Trophoblast cell (in vitro differentiated cells and primary cell): ENCODE measurements at places on chromosomes 7 and 10.

DNA sequence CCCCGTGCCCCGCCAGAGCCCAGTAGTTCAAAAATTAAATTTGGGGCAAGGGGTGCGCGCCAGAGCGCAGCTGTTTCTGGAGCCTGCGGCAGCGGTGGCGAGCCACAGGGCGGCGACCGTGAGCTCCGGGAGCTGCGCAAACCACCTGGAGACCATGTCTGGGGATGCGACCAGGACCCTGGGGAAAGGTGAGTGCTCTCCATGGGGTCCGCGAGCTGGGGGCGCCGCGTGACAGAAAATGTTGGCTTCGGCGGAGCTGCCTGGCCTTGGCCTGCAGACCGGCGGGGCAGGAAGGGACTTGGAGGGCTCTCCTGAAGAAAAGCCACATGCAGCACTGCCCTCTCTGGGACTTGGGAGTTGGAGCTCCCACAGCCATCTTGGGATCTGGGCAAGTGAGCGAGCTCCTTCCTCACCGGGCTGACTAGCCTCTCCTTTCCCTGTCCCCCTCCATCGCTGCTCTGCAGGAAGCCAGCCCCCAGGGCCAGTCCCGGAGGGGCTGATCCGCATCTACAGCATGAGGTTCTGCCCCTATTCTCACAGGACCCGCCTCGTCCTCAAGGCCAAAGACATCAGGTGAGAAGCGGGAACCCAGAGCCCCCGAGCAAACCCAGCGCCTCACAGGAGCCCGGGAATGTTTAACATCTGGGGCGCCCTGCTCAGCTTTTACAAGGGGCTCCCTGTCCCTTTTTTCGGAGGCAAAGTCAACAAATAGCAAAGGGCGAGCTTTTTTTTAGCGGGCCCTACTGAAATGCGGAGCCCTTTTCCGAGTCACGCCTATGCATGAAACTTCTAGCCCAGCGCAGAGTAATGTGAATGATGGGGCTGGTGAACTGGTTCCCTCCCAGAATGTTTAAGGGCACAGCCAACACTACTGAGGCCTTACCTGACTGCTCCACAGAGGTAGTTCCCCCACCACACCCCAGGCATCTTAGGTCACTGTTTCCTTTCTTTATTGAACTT, 6.1 kb downstream of the GSTO2 start:
- DNase-seq = peak; percentile 68
- H3K36me3 ChIP-seq = no peaks in the 10 kb centered on the region
- no peaks in the 10 kb centered on the region for H3K27me3 ChIP-seq
- H3K4me1 ChIP-seq = peaks cover 2% of the 10 kb centered on the region
- H3K27ac ChIP-seq = no peak overlapping the region

- no peaks in the 10 kb centered on the region for H3K4me1 ChIP-seq
- H3K4me3 ChIP-seq = no peak overlapping the region
- H3K27me3 ChIP-seq = no peaks in the 10 kb centered on the region
- DNase-seq = no peak
- H3K36me3 ChIP-seq = no peaks in the 10 kb centered on the region
Measured at GRCh38 chr7:19869979-19870378, 96.6 kb upstream of the TMEM196 start.

- no peaks in the 10 kb centered on the region for H3K27me3 ChIP-seq
- no peaks in the 10 kb centered on the region for H3K4me1 ChIP-seq
- no peak overlapping the region for H3K27ac ChIP-seq
Measured at GRCh38 chr7:7870555-7870954, 98.0 kb upstream of the GLCCI1 start.

DNA sequence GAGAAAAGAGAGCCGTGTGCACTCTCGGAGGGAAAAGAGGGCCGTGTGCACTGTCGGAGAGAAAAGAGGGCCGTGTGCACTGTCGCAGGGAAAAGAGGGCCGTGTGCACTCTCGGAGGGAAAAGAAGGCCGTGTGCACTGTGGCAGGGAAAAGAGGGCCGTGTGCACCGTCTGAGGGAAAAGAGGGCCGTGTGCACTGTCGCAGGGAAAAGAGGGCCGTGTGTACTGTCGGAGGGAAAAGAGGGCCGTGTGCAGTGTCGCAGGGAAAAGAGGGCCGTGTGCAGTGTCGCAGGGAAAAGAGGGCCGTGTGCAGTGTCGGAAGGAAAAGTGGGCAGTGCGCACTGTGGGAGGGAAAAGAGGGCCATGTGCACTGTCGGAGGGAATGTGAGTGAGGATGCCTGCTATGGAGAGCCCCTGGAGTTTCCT, 188.7 kb downstream of the DNAJB6 start:
- peak; percentile 49 for DNase-seq
- no peak overlapping the region for H3K27ac ChIP-seq
- H3K4me1 ChIP-seq = no peaks in the 10 kb centered on the region
- H3K36me3 ChIP-seq = no peaks in the 10 kb centered on the region
- H3K27me3 ChIP-seq = no peaks in the 10 kb centered on the region

DNA sequence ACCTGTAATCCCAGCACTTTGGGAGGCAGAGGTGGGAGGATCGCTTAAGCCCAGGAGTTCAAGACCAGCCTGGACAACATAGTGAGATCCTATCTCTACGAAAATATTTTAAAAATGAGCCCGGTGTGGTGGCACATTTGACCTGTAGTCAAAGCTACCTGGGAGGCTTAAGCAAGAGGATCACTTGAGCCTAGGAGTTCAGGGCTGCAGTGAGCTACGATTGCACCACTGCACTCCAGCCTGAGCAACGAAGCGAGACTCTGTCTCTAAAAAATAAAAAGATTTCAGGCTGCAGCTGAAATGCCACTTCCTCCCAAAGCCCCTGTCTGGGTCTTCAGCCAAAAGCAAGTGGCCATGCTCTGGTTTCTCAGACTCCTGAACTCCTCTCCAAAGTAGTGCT, 38.7 kb upstream of the CARD11 start:
- no peaks in the 10 kb centered on the region for H3K27me3 ChIP-seq
- H3K27ac ChIP-seq = no peak overlapping the region
- no peaks in the 10 kb centered on the region for H3K4me1 ChIP-seq
- no peaks in the 10 kb centered on the region for H3K36me3 ChIP-seq
- H3K4me3 ChIP-seq = no peak overlapping the region

- DNase-seq = no peak
- H3K4me3 ChIP-seq = peak overlapping the region; percentile 30
- no peaks in the 10 kb centered on the region for H3K36me3 ChIP-seq
- H3K27me3 ChIP-seq = peaks cover 47% of the 10 kb centered on the region
- H3K4me1 ChIP-seq = peaks cover 15% of the 10 kb centered on the region
Measured at GRCh38 chr7:122299624-122300210, 4.8 kb downstream of the FEZF1 start.

GRCh38 chr10:100325158-100325557, 4.9 kb downstream of the PKD2L1 start:
- no peaks in the 10 kb centered on the region for H3K27me3 ChIP-seq
- H3K4me3 ChIP-seq = no peak overlapping the region
- no peaks in the 10 kb centered on the region for H3K36me3 ChIP-seq
- no peaks in the 10 kb centered on the region for H3K4me1 ChIP-seq

DNA sequence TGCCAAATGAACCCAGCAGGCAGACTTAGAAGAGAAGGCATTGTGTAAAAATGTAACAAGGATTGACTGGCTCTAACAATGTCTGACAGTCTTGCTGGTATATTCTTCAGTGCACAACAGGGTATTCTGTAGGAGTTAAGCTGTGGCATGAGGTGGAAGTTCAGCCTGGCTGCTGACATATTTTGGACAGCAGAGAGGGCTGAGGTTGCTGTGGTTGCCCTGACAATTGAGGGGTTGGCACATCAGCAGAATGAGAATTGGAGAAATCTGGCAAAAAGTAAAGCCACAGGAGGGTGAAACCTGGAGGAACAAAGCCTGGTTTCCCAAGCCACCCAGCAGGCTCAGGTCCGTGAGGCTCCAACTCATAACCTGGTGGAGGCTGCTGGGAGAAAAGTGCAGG, 220.2 kb downstream of the JAZF1 start:
- no peaks in the 10 kb centered on the region for H3K4me1 ChIP-seq
- H3K27me3 ChIP-seq = no peaks in the 10 kb centered on the region
- DNase-seq = no peak
- no peak overlapping the region for H3K4me3 ChIP-seq
- no peak overlapping the region for H3K27ac ChIP-seq
- H3K36me3 ChIP-seq = no peaks in the 10 kb centered on the region
